ENCODE measurements at places on chromosomes 16 and 17.

DNA sequence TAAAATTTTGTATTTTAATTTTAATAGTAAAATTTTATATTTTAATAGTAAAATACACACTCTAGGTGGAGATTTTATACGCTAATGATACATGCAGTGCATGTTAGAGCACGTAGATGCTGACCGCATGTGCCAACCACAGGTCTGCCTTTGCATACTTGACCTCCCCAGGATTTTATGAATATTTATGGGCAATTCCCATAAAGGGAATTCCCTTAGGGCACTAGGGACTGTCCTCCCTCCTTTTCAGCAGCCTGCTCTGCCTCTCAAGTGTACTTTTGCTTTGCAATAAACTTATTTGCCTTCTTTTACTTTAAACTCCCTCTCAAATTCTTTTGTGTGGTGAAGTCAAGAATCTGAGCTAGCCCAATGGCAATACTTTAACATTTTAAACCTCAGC lies 217.7 kb upstream of the CDH8 start:
- no peak for DNase-seq

GRCh38 chr16:85003725-85004586 lies 7.4 kb downstream of the ZDHHC7 start:
- no peak for DNase-seq

GRCh38 chr16:17360693-17361122 lies 110.1 kb downstream of the XYLT1 start:
- DNase-seq, result no peak

DNA sequence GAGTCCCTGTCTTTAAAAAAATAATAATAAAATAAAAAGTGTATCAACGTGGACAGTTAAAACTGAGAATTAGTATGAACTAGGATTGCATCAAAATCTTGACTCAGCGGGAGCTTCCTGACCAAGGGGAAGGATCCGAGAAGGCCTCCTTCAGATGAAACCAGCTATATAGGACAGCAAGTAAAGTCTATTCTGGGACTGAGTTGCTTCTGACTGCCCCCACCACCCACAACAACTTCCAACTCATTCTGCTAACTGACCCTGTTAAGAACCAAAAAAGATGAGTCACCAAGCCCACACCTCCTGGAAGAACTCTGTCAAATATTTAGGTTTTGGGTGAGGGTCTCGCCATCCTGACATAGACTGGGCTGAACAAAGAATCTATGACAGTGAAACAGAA lies 24.9 kb downstream of the MPP3 start:
- DNase-seq, result no peak

DNA sequence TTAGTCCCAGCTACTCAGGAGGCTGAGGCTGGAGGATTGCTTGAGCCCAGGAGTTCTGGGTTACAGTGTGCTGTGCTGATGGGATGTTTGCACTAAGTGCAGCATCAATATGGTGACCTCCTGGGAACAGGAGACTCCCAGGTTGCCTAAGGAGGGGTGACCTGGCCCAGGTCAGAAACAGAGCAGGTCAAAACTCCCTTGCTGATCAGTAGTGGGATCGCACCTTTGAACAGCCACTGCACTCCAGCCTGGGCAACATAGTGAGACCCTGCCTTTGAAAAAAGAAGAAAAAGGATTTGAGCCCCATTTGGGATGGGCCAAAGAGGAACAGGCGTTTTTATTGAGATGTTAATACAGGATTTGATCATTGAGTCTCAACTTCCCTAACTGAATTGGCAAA lies 30.6 kb downstream of the CLUH start:
- DNase-seq, result no peak

Data from globus pallidus (tissue), 1 donor.